ENCODE measurements at places on chromosomes 11 and 22.

GRCh38 chr11:3090096-3090901, 33.1 kb upstream of the CARS1 start:
- DNase-seq = no peak

DNA sequence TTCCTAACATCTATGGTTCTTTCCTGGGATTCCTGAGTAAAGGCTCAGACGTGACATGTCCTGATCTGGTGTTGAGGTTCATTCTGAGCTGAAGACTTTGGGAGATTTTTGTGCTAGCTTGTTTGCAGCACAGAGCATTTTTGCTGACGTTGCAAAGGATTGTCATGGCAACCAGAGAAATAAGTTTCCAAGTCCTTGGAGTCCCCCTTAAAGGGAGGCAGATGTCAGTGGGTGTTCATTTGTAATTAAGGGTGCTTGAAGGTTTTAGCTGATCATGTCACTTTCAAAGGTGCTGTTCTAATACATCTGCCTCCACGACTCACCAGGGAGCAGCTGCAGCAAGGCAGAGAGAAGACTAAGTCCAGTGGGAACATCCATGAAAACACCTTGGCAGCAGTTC, 5.4 kb upstream of the SYN3 start:
- no peak for DNase-seq

- DNase-seq = no peak
Observed at GRCh38 chr11:10303558-10304363, 1.1 kb upstream of the ADM start.

DNA sequence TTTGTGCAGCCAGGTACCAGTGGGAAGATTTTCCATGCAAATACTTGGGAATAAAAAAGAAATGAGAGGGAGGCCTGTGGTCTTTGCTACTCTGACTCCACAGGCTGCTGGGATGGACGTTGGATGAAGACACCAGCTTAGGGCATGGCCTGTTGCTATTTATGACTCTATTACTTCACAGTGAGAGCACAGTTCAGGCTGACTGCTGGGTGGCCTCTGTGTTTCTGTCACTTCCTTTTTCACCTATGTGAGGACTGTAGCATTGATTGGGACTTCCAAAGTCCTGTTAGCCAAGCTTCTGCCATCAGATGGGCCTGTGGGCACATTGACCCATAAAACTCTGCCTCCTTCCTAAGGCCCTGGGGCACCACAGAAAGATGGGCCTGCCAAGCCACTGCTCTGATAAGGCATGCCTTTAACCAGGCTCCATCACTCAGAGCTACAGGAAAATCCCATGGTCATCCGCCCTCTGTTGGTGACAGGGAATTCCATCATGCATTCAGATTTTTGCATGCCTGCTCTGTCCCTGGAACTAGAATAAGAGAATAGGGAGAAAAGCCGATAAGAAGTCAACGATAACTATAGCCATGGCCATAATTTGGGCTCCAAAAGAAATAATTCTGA, 64.6 kb downstream of the KCNJ1 start:
- peak; percentile 54 for DNase-seq

- DNase-seq = no peak
Observed at GRCh38 chr22:46281866-46282678, 14.3 kb downstream of the TTC38 start.

GRCh38 chr22:42891696-42892095, 34.6 kb upstream of the ARFGAP3 start:
- DNase-seq = no peak

- no peak for DNase-seq
Observed at GRCh38 chr11:45899086-45899447, 8.0 kb downstream of the FREY1 start.

- DNase-seq = no peak
Observed at GRCh38 chr22:23452231-23453010, 127.7 kb downstream of the IGLL1 start.

DNA sequence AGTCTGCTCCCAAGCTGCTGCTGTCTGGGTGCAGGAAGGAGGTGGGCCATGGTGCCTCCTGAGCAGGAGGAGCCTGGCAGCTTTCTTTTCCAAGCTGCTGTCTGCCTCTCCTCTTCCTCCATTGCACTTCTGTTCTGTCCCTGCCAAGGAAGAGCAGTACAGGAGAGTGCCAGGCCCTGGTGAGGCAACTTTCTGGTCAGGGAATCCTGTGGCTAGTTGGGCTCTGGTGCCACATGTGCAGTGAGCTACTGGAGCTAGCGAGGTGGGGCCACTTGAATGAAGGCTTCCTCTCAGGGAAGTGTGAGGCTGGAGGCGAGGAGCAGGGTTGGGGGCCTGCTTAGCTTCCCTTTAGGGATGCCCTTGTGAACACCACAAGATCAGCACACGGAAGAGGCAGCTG, 90.0 kb downstream of the TSPAN18 start:
- DNase-seq = no peak

- DNase-seq = no peak
Observed at GRCh38 chr11:132579634-132580327, 952.5 kb downstream of the OPCML start.

DNA sequence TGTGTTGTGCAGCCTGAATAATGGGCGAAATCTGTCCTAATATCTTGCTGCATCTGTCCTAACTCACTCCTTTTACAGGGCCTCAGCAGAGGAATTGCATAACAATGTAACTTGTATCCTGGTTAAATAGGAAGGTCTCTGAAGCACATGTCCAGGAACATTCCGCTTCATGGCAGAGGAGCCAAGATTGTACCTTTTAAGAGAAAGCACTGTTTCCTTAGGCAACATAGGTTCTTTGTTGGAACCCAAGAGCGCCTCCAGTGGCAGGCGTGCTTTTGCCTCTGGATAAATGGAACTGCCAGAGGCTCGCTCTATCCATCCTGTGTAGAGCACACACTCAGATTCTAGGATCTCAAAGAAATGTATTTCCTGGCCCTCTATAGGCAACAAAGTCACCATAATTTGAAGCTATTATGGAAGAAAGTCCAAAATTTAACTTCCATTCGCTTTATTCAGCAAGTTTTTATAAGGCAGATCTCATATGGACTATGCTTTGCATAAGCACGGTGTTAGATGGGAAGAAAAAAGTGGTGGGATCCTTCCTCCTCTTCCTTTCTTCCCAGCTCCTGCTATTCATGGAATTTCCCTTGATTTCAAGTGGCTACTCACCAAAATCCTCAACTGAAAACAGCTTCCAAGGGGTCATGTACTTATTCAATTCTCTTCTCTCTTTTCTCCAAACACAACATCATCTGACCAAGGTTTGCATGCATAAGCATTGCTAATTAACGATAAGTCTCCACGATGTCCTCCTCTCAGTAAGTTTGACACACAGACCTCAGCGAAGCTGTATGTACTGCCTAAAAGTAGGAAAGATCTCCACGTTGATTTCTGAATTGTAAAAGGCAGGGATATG, at the start of gene BLID:
Gene BLID, minus strand, starts transcription at position 692 of the 856 bp plus-strand sequence. Its CDS starts 293 bp downstream, at position 399.
- peak; percentile 39 for DNase-seq

- no peak for DNase-seq
Observed at GRCh38 chr11:94519478-94520084, 7.3 kb downstream of the C11orf97 start.

DNA sequence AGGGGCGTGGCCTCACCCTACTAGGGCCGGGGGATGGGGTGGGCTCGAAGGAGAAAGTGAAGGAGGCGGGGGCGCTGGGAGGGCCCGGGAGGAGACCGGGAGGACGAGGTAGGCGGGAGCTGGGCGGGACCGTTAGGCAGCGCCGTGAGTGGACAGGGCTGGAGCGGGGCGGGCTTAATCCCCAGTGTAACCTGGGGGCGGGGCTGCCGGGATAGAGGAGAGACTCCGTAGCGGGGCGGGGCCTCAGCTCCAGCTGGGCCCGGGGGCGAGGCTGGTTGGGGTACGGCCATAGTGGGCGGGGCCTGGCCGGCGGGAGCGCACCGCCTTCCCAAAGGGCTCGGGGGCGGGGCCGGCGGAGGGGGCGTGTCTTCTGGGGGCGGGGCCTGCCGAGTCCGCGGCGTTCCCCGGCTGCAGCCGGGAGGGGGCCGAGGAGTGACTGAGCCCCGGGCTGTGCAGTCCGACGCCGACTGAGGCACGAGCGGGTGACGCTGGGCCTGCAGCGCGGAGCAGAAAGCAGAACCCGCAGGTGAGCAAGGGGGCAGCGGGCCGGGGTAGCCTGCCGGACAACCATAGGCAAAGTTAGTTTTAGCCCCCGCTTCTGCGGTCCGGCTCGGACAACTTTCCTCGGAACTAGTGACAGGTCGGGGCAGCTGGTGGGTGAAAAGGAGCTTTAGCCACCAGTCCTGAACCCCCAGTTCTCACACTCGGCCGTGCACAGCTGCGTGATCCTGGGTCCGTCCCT, at the start of gene CD82:
Gene CD82, plus strand, starts transcription at position 453 of the 742 bp plus-strand sequence. CDS start 29,000 bp downstream, outside the sequence.
- DNase-seq = peak; percentile 98

- DNase-seq = no peak
Observed at GRCh38 chr22:24836282-24836681, 30.3 kb downstream of the SGSM1 start.

DNA sequence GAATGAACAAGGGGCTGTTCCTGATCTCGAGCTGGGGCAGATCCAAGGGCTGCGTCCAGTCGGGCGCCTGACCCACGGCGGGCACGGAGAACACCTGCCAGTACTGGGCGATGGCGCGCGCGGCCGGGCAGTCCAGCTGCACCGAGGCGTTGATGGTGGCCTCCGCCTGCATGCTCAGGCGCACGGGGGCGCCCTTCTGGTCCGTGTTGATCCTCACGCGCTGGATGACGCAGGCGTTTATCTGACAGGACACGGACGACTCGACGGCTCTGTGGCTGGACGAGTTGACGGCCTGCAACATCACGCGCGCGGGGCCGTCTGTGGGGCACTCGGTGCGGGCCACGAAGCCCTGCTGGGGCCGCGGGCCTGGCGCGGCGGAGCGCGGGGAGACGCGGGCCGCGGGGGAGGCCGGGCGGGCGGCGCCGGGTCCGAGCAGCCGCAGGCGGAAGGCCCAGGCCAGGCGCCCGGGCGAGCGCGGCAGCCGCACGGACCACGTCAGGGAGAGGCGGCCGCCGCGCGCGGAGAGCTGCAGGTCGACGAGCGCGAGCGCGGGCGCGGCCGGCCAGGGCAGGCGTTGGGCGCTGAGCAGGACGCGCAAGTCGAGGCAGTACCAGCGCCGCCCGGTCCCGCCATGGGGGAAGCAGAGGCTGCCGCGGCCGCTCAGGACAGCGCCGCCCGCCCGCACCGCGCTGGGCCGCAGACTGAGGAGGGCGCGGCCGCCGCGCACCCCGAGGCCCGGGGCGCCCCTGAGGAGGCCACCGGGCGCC, 511 bp downstream of the PKDREJ start:
- no peak for DNase-seq

GRCh38 chr22:29030016-29030617, 31.5 kb downstream of the C22orf31 start:
- DNase-seq = peak; percentile 46

DNA sequence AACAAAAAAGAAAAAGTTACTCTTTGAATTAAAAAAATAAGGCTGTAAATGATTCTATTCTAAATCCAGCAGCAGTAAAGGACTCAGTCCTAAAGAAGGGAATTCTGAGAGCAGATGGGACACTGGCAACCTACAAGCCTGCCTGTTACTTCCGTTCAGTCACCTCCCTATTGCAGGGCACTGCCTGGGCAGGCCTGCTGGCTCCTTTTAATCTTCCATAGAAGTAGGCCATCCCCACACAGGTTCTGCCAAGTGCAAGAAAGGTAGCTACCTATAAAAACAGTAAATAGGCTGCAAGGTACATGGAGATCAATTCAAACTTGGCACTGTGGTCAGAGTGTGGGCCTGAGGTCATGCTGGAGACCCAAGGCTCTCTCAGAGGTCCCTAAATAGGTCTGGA, 136.4 kb downstream of the TRIM44 start:
- DNase-seq = no peak

DNA sequence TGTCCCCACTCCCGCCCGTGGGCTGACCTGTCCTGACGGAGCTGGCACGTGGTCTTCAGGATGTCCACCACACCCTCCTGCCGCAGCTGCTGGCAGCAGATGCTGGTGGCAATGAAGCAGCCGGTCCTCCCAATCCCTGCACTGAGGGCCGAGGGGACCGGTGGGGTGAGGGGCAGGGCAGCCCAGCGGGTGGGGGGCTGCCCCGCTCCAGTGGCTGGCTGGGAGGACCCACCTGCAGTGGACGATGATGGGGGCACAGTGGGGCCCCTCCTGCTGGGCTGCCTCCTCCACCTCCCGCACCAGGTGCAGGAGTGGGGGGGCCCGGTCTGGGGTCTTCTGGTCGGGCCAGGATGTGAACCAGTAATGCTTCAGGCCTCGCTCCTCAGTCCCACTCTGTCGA, 3.4 kb upstream of the IGSF22 start:
- DNase-seq = no peak

GRCh38 chr11:44493383-44493782, 72.1 kb upstream of the CD82 start:
- no peak for DNase-seq

DNA sequence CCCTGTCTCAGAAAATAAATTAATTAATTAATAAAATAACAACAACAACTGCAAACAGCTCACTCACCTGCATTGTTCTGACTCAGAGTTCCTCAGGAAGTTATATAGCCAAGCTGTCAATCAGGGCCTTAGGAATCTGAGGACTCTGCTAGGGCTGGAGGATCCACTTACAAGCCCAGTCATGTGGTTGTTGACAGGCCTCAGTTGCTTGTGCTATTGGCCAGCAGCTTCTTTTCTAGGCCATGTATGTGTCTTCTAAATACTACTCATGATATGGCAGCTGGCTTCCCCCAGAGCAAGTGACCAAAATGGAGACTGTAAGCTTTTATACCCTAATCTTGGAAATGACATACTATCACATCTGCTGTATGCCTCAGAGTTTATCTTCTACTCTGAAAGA, 20.8 kb upstream of the ATP5MG start:
- DNase-seq = no peak

DNA sequence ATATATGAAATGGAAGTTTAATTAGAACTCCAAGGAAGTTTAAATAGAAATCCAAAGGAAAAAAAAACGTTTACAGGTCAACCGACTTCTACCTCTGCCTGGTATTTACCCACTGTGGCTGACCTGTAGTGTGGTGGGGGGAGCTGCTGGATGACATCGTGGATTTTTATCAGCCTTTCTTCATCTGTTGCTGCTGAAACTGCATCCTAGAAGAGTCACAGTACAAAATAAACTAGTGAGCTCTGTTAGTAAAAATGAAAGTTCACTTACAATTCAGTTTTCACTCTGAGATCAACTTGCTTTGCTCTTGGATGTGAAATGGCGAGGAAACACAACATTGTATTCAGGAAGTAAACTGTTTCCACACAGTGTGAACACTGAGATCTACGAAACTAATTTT, 43.2 kb upstream of the TP53AIP1 start:
- DNase-seq = no peak

DNA sequence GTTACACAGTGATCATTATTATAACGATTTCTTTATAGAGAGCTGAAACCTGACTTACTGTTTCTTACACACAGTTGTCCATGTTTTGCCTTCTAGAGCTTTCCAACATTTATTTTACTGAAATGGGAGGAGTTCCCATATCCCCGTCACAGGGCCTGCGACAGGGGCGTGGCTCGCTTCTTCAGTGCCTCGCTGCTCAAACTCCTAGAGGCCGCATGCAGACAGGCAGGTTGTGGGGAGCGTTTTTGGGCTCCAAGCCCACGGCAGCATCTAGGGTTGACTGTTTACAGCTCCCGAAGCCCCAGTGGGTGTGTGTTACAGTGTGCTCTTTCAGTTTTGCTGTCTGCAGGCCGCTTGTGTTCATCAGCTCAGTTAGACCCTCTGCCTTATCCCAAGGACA, 12.7 kb upstream of the AMOTL1 start:
- no peak for DNase-seq

Data from COLO829 (cell line).